HTR-8/SVneo (cell line): ENCODE measurements at places on chromosomes 6 and 20.

DNA sequence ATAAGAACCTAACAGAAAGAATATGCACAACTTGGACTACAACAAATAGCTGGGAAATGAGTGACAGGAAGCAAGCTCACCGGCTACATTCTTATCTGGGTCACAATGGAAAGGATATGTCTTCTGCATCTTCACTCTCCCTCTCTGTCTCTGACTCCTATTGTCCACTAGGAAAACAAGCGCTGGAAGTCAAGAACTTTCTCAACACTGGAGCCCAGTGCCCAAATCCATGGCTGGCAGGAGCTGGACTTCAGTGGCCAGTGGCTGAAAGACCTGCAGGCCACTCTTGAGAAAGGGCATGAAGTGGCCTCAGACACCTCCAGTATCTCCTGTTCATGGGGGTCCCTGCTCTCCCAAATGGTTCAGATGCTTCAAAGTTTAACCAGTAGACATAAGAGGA lies 62.0 kb downstream of the FAM50B start:
- DNase-seq: no peak

- no peak for DNase-seq
Observed at GRCh38 chr20:33092361-33092760, 12.9 kb downstream of the BPIFB4 start.

DNA sequence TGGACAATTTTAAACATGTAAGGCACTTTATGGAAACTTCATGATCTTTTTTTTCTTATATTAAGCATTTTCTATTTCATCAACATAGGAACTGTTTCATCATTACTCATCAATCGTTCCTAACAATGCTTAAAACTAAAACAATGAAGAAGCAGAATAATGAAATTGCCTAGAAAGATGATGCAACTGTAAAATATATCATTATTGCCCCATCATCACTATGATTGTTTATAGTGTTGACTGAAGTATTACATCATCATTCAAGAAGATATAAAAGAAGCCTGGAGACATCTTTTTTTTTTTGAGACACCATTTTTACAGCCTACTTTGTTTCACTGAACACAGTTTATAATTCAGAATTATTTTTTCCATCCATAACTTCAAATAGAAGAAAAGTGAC lies 147.2 kb downstream of the TRDN start:
- no peak for DNase-seq

DNA sequence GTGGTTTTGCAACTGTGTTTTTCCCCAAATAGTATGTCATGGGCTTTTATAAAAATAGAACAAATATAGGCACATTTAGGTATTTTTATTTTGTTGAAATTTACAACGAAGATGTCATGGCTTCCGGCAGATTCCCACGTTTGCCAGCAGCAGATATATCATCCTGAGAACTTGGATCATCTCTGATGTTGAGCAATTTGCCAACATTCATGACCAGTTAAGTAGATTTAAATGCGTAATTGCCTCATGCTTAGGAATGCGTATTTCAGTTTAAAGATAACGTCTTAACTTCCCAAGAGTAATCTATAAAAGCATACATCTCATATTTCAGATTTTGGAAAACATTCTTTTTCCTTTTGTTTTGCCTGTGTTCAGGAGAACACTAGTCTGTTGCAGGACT lies 457.8 kb downstream of the QKI start:
- DNase-seq: peak; percentile 51

- peak; percentile 38 for DNase-seq
Observed at GRCh38 chr6:7542065-7542873, 798 bp downstream of the DSP start.

DNA sequence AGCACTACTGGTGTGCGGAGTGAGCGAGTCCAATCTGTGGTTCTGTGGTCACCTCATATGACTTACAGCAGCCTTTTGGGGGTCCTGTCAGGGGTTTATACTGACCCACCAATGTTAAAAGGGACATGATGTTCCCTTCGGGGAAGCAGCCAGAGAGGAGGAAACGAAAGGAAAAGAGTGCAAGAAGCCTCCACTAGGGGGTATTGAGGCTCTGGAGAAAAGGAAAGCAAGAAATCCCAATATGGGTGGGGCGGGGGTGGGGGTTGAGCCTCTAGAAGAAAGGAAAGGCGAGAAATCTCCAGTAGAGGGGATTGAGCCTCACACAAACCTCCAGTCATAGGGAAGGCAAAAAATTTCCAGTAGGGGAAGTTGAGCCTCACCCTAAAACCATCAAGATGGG lies 249.3 kb upstream of the ECI2 start:
- DNase-seq: no peak

DNA sequence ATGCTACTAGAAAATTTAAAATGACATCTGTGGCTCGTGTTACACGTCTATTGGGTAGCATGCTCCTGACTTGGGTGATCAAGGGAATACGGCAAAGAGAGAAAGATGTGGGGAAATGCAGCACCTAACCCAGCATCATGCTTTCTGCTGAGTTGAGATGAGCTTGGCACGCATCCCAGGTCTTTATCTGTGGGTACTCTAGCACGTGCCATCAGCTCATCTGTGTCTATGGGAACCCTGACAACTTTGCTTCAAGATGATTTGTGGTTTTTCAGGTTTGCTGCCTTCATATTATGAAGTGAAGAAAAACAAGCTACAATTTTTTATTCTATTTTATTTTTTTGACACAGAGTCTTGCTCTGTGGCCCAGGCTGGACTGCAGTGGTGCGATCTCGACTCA lies 21.0 kb downstream of the RNASET2 start:
- no peak for DNase-seq

DNA sequence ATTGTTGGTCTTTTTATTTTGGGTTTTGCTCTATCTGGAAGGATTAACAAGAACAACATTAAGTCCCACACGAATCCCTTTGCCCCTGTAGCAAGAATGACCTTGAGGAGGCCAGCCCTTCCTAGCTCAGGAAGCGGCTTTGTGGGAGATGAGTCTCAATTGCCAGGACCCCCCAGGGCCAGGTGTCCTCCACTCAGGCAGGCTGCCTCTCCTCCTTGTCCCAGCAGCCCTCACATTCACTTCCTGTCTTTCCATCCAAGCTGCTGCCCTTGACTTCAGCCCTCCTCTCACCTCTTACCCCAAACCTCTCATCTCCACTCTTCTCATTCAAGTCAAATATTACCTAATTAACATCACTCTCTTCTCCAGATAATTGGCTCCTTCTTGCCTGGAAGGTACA lies 22.6 kb upstream of the SYNDIG1 start:
- no peak for DNase-seq

GRCh38 chr6:167467282-167467681 lies 142.4 kb downstream of the TTLL2 start:
- no peak for DNase-seq
